Osteoblast (primary cell): ENCODE measurements at places on chromosomes 3 and 15. TPM values are rescaled to one million over a fixed set of nuclear protein-coding genes. Genes with fewer than 3 reads are reported as not detected.

Gene ISL2
- 0.29 and 1.1 TPM in 2 replicates for total RNA-seq

GRCh38 chr15:58805095-58805494 is 34.0 kb downstream of the MINDY2 start:
- DNase-seq: no peak

DNA sequence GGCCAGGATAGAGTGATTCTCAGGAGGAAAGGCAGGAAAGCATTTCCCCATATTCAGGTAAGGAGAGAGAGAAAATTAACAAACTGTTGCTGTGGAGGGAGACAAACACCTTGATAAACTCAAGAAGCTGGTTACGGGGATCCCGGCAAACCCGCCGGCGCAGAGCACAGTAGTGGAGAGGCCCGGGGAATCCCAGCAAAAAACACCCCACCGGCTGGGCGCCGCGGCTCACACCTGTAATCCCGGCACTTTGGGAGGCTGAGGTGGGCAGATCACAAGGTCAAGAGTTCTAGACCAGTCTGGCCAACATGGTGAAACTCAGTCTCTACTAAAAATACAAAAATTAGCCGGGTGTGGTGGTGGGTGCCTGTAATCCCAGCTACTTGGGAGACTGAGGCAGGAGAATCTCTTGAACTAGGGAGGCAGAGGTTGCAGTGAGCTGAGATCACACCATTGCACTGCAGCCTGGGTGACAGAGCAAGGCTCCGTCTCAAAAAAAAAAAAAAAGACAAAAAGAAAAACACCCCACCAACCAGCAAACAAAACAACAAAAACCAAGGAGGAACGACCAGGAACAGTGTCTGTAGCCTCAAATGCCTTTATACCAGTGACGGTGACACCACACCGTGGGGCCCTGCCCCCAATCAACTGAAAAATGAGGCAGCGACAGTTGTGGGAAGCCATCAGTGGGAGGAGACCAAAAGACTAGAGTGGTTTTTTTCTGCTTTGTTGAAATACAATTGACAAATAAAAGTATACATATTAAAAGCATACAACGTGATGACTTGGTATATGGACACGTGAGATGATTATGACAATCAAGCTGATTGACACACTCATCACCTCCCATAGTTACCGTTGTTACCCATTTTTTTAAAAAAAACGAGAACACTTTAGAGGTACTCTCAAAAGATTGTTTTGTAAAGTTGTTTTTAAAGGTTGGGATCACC is 40.2 kb upstream of the IDH2 start:
- no peak for DNase-seq

GRCh38 chr3:160486459-160486869 is 36.9 kb upstream of the TRIM59 start:
- no peak for DNase-seq

- DNase-seq: no peak
Measured at GRCh38 chr15:66587749-66588148, 22.0 kb upstream of the LCTL start.

DNA sequence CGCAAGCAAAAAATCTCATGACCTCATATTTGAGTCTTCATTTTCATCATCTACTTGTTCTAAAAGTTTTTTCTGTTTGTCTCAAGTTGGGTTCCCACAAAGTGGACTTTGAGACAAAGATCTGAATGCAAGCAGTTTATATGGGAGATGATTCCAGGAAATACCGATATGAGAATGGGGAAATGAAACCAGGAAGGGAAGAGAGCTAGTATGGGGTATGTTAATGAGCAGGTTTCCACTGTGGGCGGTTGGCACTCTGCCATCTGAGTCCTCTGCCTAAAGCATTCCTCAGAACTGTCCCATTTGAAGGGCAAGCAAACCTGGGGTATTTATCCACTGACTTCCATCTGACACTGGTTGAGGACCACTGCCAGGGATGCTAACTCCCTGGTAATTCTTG is 8.8 kb downstream of the ADPRH start:
- DNase-seq: no peak

DNA sequence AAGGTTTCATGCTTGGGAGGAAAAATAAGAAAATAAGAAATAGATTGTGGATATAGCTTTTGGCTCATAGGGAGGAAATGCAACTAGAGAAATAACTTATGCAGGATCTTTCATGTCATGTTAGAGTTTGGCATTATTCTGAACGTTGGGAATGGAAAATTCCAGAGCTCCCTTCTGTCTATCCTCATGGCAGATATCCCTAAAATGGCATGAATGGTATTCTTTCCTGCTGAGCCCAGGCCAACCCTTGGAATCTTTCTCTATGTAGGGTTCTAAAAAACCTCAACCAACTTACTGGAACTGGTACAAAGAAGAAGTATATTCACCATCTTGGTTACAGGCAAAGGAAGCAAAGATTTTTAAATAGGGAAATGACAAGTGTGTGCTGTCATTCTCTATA is 212.5 kb downstream of the CHST2 start:
- DNase-seq: no peak

DNA sequence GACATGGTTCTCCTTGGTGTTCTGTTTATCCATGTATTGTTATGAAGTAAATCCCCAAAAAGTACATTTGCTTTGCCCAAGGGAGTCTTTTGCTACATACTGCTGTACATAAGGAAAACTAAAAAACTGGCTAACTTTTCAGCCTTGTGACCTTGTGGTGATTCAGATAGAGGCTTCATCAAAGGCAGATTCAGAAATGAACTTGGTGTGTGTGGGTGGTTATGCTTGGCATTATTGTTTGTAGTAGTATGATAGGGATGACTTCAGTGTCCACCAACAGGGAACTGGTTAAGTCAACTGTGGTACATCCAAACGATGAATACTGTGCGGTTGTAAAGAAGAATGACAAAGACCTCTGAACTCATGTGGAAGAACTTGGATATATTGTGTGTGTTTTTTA is 75.6 kb upstream of the CHRNB4 start:
- no peak for DNase-seq

Gene CFAP161
- under 0.01 and 0.88 TPM in 2 replicates for total RNA-seq

DNA sequence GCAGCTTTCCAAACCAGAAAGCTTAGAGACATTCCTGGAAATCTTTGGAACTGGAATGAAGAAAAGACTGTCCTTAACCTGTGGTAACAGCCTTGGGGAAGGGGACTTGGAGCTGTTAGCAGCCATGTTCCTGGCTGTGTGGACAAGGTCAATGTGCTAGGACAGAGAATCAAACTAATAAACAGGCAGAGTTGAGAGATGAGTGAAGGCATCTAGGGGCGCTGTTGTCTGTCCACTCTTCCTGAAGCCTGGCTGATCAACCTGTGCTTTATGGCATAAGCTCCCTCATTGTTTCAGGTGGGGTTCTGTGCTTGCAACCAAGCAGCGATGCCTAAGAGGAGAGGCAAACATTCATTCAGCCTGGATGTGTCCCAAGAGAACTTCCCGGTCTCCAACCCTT is 19.3 kb downstream of the ZNF860 start:
- no peak for DNase-seq

Gene FETUB
- not detected in 2 replicates for total RNA-seq

DNA sequence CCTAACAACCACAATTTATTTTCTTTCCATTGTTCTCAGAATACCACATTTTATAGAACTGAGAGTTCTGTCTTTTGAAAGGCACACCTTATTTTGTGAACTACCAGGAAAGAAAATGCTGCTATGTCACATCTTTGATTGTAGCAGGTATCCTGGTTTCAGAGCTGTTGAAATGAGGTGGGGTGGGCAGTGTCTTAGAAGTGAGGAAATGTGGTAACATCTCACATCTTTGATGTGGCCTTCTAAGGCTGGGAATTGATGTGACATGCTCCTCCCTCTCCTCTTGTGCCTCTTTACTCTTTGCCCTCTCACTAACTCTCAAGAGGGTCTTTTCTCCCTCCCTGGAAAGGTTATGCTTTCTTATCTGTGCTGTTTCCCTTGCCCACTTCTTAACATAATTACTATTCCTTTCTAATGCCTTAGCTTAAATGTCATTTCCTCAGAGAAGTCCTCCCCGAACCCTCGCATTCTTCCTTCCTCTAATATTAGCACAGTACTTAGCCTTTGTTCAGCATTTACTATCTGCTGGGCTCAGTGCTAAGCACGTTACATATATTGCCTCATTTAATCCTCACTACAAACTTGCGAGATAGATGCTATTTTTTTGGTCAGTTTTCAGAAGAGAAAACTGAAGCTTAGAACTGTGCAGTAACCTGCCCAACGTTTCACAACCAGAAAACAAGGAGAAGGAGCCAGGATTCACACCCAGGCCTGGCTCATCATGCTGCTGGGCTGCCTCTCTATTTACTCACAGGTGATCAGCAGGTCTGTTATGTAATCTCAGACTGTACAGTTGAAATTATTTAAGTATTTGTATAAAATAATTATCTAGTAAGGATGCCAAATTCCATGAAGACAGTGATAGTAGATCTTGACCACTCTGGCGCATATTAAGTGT is 24.0 kb upstream of the SPTSSB start:
- no peak for DNase-seq

- DNase-seq: no peak
Measured at GRCh38 chr3:170164717-170165116, 16.8 kb downstream of the PHC3 start.

Gene CPOX
- total RNA-seq: 21.5 and 22.1 TPM in 2 replicates

DNA sequence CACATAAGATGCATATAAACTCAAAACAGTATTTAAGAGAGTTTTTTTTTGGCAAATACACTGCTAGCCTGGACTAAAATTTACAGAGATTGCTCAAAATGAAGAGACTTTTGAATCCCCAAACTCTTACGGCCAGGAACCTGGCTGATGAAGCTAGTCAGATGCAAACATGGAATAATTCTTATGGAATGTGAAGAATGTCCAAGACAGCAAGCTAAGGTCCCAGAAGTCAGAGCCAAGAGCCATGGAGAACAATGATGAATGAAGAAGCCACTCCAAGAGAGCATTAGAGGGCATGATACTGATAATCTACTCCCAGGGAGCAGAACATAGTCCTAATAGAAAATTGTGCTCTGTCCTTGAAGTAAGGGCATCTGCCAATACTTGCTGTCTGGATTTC is 705.5 kb downstream of the DIPK2A start:
- DNase-seq: no peak

Gene DUOX1
- total RNA-seq: under 0.01 and 0.29 TPM in 2 replicates

DNA sequence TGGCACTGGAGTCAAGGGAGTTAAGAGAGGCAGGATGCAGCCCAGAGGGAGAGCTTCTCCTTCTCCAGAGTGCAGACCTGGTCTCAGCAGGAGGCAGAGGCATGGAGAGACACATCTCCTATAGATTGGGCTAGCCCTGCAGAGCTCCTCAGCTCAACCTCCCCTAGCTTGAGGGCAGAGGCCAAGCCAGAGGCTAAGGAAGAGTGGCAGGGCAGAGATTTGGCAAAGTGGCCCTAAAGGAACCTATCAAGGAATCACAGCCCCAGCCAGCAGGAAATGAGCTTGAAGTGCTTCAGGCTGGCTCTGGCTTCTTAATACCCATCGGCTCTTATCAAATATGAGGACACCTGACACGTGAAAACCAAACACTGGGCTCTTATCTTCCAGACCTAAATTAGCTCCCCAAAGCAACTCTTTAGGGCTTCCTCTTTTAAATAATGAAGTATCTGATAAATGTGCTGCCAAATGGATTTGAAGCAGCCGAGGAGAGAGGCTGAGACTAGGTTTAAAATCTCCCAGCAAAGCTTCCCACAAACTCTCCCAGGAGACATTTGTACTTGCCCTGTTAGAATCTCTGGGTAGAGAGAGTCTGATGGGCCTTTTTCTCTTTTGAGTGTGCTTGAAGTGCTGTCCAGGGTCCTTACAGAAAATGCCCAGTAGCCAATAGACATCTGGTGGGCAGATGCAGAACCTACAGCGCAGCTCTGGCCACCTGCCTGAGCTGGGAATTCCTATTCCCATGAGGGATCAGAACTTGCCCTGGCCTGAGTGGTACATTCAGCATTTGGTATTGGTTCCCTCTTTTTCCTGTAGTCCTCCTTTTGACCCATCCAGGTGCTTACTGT is 271.4 kb downstream of the CLSTN2 start:
- no peak for DNase-seq

Gene MYZAP
- total RNA-seq: under 0.01 TPM in 1 of 2 replicates, not detected in the other
